ENCODE measurements at places on chromosomes 4 and X. TPM values are rescaled to one million over a fixed set of nuclear protein-coding genes. Genes with fewer than 3 reads are reported as not detected.

NKX3-2 gene
- under 0.01 TPM for total RNA-seq

ATP2B3 gene
- not detected for total RNA-seq

GUCY1A1 gene
- 0.43 TPM for total RNA-seq

DNA sequence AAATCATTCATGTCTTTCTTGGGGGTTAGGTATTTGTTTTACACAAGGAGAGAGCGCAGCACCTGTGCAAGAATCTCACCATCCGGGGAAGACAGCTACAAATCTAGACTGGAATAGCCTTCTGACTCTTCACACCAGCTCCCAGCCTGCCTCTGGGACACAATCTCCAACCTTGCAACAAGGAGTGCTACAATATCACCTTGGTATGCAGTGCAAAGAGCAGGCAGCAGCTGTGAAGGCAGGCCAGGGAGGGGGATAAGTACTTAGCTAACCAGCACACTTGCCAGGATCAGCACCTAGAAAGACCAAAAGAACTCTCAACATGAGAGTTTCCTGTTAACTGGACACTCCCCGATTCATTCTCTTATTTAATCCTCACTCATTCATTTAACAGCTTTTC is 235.3 kb downstream of the AR start:
- no peak for DNase-seq

- DNase-seq = peak; percentile 47
These were observed 482 bp upstream of the MBTPS2 start for GRCh38 chrX:21838937-21839333.

DNA sequence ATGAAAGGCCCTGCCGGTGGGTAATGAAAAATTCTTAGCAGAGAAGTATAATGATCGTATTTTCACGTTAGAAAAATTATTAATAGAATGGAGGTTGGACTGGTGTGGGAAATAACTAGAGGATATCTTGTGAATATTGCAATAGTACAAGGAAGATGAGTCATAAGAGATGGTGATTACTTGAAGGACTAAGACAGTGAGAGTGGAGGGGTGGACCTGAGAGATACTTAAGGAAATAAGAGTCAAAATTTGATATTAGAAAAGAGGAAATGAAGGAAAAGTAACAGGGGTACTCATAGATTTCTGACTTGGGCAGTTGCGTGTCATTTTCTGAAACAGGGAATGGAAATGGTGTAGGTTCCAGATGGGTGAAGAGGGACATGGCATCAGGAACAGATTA is 1.7 kb upstream of the USP53 start:
- DNase-seq = peak; percentile 44

DNA sequence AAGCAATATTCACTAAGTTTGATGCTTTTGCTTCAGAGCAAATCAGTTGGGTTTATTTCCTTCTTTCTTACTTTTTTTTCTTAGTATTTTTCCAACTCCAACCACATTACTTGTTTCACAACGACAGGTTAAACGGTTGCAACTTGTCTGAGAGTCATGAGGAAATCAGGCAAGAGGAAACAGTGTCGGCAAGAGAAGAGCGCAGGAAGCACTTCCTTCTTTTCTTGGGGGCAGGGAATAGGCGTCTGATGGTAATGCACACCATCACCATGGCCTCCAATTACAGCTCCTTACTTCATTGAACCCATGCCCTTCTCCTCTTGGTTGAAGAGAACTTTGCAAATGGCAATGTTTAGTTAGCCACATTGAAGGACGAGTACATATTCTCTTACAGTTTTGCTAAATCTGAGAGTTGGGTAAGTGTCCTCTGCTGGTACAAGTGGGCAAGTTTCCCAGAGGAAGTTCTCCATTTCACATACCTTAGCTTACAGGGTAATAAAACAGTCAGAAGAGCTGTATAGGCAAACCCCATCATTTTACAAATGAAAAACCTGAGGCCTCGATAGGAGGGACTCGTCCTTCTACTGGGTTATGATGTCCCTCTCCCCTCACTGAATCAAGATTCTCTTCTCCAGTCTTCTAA is 8.3 kb upstream of the CXCL8 start:
- peak; percentile 32 for DNase-seq

DNA sequence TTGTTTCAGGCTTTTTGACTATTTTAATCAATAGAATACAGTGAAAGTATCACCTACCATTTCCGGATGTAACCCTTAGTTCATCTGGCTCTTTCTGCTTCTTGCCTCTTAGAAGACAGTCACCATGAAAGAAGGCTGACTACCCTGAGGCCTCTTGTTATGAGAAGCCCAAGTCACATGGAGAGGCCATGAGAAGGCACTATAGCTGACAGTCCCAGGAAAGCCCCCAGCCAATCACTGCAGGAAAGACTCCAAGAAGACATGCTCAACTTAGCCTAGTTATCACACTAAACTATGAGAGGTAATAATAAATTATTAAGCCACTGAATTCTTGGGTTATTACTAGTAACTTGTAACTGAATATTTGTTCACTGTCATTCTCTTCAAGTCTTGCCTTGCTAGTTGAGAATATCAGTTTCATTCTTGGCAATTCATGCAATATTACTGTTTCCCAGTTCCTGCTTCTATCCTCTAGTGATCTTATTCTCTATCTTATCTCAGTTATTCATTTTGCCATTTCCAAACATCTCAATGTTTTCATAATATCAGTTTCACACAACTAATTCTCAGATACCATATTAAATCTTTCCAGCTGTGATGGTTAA is 57.1 kb upstream of the GUCY1A1 start:
- DNase-seq = no peak

Data from fibroblast of villous mesenchyme (primary cell).